NCI-H1417 treated with DMSO at 0.1 percent for 48 hours (cell line): ENCODE measurements at places on chromosomes 6 and 20.
A peak's percentile ranks its signal among the peaks of the same experiment; 100 is the strongest.

DNA sequence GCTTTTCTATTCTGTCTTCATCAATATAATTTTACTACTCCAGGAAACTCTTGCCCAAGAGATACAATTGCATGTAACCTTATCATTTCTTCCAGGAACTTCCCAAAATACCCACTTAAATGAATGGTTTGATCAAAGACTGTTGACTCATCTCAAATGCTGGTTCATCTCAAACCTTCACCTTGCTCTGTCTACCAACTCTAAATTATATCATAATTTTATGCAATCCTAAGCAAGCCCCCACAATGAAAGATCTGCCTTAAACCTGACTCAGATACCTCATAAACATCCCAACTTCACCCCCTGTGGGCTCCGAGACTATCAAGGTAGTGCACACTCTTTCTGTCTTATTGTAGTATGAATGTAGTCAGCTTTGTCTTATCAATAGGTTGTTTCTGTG lies 65.5 kb upstream of the GCM1 start:
- DNase-seq: no peak

DNA sequence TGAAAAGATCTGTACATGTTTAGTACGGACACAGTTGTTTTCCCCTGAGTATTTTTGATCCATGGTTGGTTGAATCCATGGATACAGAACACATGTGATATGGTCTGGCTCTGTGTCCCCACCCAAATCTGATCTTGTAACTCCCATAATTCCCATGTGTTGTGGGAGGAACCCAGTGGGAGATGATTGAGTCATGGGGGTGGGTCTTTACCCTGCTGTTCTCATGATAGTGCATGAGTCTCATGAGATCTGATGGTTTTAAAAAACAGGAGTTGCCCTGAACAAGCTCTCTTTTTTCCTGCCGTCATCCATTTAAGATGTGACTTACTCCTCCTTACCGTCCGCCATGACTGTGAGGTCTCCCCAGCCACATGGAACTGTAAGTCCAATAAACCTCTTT lies 139.2 kb downstream of the CDKAL1 start:
- DNase-seq: no peak

DNA sequence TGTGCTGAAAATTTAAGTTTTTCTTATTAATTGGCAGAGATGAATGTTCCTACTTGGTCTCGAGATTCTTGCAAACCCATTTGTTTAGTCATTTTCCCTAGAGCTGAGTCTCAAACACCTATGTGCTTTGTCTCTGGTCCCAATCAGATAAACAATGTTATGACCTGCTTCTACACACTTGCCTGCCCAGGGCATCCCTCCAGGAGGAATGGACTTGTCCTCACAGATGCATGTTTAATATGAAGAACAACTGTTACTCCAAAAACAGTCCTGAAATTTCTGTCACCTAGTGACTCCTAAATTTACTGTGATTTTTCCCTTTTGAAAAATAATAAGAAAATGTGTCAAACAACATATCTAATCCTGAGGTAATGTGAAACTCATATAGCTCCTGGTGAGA lies 43.7 kb downstream of the HDGFL1 start:
- no peak for DNase-seq

- DNase-seq: no peak
Measured at GRCh38 chr20:13262671-13263360, 41.7 kb downstream of the ISM1 start.

DNA sequence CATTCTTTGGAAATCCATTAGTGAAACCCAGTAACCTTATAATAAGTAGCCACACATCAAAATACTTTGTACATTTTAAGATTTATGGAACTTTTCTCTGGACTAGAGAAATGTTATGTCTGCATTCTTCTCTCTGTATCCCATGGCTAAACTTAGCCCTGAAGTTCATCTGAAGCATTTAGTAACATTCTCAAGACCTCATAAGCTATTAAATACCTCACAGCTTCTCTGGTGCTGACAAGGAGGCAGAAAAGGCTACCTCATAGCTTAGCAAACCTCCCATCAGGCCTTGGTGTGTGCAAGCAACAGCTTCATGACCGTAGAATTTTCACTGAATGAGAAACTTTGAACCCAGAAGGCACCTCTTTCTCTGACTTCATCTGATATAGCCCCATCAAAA lies 38.9 kb upstream of the HDGFL1 start:
- no peak for DNase-seq

GRCh38 chr6:128172081-128172480 lies 271.2 kb upstream of the THEMIS start:
- no peak for DNase-seq

- DNase-seq: peak; percentile 37
Measured at GRCh38 chr20:3811467-3812258, 8.7 kb upstream of the AP5S1 start.

DNA sequence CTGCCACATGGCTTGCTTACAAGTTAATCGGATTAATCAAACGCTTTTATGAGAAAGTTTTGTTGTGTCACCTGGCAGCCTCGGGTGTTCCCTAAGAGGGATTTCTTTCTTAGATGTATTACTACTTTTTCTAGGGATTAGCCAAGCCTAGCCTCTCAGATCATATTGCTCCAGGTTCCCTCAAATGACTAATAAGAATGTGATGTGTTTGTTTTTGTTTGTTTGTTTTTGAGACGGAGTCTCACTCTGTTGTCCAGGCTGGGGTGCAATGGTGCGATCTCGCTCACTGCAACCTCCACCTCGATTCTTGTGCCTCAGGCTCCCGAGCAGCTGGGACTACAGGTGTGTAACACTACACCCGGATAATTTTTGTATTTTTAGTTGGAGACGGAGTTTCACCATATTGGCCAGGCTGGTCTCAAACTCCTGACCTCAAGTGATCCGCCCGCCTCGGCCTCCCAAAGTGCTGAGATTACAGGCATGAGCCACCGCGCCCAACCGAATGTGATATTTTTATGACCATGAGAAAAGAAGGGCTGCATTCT lies 977 bp downstream of the HMGN4 start:
- DNase-seq: no peak

DNA sequence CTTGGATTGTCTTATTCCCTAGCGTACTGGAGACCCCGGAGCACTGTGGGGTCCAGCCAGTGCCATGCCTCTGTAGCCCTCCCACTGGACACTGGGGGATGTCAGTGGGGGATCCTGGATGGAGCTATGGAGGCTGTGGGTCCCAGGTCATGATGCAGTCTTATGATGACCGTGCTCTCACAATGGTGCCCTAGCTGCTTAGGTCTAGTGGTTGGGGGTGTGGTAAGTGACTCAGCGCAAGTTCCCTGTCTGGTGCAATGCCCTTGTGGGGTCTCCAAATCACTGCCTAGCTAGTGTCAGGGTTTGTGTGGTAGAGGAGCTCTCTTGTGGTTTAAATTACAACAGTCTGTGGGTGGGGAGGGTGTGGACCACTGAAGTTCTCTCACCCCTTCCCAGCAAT lies 135.4 kb downstream of the CDC5L start:
- no peak for DNase-seq

- DNase-seq: no peak
Measured at GRCh38 chr6:89368999-89369398, 16.5 kb upstream of the UBE2J1 start.

GRCh38 chr6:151705993-151706733 lies 101.3 kb upstream of the ESR1 start:
- no peak for DNase-seq

DNA sequence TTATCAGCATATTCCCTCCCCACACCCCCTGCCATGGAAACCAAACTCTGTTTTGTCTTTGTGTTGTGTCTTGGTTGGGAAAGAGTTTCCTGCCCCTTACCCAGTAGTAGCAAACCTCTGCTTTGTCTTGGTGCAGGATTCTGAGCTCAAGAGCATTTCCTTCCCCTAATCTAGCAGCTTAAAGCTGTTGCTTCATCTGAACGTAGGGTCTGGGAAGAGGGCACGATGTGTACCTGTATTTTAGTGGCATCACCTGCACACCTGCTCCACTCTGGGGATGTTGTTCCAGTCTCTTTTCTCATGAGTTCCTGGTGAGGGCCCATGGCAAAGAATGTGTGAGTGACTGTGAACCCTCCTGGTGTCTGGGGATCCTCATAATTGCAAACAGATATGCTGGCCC lies 164.7 kb downstream of the SCP2D1 start:
- DNase-seq: no peak
